ENCODE measurements at places on chromosomes 16 and 17.

- no peak for DNase-seq
Observed at GRCh38 chr16:58030136-58030840, 4.7 kb downstream of the MMP15 start.

DNA sequence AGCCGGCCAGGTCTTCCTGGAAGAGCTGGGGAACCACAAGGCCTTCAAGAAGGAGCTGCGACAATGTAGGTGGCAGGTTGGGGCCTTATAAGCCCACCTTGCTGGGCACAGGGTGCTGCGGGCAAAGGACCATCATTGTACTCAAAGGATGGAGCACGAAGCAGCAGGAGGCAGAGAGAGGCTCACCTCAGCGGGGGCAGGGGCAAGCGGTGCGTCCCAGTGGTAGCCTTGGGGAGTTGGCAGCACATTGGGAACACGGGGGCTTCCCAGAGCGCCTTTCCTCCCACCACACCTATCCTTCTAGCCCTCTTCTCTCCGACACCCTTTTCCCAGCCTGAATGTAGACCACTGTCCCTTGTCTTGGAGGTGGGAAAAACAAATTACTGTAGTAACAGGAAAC, 2.1 kb downstream of the CNP start:
- no peak for DNase-seq

DNA sequence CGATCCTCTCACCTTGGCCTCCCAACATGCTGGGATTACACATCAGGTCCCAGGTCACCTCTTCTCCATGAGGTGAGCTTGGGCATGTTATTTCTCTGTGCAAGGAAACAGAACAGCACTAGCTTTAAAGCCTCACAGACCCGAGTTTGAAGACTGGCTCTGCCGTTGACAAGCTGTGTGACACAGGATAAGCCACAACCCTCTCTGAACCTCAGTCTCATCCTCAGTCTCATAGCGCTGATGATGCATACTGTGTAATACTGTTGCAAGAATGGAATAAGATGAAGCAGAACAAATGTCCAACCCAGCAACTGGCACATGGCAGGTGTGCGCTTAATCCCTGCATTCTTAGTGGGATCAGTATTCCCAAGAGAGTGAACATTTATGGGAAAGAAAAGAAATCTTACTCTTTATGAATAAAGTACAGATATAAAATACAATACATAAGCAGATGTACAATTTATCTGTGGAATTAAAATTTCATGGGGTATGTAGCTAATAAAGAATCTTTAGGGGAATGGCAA, 43.5 kb downstream of the ABAT start:
- DNase-seq = no peak

GRCh38 chr17:65173284-65173793, 36.2 kb downstream of the RGS9 start:
- DNase-seq = no peak

GRCh38 chr17:72715906-72716572, 376.4 kb downstream of the SLC39A11 start:
- DNase-seq = peak; percentile 88

- DNase-seq = no peak
Observed at GRCh38 chr16:2019921-2020831, 591 bp downstream of the NPW start.

DNA sequence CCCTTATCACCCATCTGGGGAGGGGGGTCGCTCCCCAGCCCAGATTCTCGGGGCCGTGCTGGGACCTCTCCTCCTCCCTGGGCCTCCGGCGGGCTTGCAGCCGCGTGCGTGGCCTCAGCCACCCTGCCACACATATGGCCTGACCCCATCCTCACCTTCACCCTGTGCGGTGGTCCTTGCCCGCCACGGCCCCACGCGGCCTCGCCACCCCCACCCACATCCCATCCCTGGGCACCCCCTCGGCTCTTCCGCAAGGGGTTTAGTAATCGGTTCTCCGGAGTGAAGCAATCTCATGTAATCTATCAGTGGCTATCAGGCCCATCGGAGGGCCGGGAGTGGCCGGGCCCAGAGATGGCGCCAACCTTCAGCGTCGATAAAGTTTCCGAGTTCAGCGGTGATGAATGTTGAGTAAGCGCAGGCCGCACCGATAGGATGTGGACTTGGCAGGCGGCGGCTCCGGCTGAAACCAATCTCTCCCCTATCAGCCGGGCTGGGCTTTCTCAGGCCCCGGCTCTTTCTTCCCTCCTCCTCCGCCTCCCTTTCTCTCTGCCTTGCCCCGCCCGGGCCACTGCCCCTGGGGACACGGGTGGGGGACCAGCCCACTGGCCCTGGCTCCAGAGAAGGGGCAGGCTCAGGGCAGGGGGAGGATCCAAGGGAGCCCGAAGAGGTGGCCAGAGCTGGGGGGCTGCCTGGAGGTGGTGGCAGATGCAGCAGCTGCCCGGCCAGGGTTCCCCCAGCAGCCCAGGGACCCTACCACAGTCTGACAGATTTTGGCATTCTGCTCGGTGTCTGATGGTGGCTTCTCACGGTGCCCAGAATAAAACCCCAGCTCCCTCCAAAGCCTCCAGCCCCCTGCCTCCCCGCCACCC, 20.8 kb downstream of the ZFPM1 start:
- no peak for DNase-seq

DNA sequence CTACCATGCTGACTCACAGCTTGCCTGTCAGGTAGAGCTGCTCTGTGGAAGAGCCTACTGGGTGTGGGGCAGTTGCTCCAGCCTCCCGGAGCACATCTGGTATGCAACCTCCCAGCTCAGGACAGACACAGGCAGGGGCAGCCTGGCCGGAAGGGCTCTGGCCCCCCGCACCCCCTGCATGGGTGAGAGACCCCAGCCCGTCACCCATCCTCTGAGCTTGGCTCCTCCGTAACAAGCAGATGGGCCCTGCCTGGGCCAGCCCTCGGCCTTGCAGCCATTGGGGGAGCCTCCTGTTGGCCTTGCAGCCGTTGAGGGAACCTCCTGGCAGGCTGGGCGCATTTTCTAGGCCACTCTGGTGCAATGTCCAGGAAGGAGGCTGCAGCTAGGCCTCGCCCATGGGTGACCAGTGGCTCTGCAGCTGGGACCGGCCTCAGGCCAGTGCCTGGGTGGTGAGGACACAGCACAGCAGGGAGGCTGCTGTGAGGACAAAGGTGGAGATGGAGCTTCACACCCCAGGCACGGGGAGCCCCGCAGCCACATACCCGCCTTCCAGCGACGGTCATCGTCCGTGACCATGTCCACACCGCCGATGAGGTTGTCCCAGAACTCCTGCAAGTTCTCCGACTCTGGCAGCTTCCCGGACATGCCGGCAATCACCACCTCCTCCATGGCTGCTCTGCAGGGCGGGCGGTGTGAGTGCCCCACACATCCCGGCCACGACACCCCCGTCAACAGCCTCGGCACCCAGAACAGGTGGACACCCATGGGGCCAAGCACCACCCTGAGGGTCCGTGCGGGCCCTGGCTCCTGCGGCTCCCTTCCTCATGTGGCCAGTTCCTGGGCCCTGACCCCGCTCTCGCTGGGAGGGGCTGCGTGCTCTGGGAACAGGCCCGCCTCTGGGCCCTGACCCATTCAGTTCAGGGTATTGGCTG, 2.0 kb downstream of the FASN start:
- no peak for DNase-seq

GRCh38 chr17:13638855-13639458, 37.2 kb upstream of the HS3ST3A1 start:
- no peak for DNase-seq

- DNase-seq = no peak
Observed at GRCh38 chr17:70772761-70773160, 603.4 kb downstream of the KCNJ2 start.

- no peak for DNase-seq
Observed at GRCh38 chr17:81251709-81252301, 12.7 kb downstream of the NDUFAF8 start.

- DNase-seq = no peak
Observed at GRCh38 chr16:62585041-62585545, 548.9 kb upstream of the CDH8 start.

DNA sequence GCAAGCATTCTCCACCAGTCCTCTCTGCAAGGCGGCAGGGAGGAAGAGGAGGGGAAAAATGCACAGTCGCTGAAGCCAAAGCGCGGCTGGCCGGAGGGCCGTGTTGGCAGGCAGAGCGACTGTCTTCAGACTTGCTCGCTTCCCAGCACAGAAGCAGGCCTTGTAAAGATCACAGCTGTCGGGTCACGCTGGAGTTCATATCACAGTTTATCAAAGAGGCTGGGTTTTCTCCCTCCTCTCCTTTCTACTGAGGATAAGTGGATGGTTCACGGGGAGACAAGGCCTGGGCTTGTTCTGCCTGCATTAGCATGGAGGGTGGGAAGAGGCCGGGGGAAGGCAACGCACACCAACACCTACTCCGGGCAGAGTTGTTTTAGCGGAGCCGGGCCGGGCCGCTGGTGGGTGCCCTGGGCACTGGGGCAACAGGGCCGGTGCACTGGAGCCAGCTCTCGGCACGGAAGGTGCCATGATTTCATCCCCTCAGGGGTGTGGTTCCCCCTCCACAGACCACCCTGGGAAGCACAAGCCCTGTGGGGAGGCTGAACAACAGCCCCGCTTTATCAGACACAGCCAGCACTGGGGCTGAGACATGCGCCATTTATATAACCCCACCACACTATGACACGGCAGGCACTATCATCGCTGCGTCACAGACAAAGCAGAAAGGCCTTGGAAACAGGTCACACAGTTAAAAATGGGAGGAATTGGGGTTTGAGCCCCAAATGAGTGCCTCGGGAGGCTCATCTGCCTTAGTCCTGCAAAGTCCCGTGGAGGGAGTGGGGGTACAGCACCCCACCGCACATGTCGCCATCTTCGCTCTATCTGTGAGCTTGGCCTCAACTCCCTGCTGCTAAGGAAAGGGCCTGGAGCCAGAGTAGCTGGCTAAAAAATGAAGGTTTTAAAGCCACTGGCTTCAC, 40.3 kb upstream of the MTSS2 start:
- DNase-seq = no peak

- DNase-seq = no peak
Observed at GRCh38 chr17:82311971-82312370, 5.4 kb downstream of the CD7 start.

DNA sequence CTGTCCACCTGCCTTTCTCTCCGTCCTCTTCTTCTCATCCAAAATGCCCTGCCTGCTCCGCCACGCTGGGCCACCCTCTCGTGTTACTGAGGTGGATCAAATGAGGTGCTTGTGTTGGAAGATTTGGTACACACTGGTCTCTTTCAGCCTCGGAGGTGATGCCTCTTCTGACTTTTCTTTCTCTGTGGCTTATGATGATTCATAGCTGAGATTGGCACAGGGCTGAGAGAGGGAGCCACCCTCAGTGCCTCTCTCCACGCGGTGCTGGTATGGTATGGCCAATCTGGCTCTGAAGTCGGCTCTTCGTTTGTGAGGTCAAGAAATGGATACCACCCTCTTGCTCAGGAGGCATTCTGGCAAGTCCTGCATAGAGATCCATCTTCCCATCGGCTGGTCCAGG, 82.4 kb downstream of the PLCG2 start:
- DNase-seq = no peak

DNA sequence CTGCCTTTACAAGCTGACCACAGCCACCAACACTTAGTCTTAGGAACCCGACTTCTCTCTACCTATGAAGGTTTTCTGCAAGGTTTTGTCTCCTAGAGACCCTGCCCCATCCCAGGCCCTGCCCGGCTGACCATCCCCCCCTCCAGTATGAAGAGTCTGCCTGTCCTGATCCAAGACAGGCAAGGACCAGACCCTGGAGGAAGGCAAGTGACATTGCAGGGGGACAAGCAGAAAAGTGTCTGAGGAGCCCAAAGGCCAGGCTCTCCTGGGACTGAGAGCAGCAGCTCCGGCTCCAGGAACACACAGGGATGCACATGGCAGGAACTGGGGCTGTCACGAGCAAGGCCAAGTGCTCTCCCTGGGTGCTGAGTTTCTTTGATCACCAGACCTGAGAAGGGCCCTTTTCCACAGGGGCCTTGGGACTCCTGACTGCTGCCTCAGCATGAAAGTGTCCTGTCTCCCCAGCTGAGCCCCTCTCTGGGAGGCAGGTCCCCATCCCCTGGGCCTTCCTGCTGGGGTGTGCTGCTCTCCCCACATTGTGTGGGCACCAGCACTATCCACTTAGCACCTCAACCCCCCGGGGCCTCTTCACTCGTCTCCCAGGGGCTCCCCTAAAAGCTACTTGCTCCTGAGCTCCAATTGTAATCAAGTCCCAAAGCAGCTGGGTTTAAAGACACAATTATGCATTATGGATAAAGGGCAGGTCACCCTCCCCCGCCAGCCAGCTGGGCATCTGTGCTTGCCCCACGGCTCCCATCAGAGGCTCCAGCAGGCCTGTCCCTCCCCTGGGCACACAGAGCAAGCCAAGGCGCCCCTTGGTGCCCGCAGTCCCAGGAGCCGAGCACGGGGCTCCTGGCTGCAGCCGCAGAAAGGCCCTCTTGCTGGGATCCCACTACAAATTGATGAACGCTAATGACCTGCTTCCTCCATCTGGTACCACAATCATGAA, 11.6 kb upstream of the CACNG4 start:
- no peak for DNase-seq

DNA sequence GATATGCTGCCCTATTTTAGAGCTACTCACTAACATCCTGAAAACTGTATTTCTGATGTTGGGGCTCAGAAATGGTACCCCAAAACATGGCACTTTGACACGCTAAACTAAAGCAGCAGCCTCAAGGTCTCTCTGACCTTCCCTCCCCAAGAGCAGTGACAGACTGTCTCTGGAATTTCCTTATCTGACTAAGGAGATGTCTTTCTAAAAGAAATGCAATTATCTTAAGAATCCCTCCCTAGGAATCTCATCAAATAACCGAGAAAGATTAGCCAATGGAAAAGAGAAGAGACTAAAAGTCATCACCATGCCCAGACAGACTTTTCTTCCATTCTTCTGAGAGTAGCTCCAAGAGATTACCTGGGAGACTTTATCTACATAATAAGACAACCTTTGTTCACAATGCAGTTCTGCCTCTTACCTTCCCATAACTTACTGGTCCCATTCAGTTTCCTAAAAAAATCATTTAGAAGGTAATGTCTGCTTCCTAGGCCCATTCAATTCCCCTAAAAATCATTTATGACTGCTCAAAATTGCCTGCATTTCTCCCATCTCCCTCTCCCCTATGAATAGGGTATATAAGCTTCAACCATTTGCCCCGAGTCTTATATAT, 123.9 kb downstream of the CPPED1 start:
- DNase-seq = no peak

GRCh38 chr16:51641191-51641765, 490.2 kb upstream of the SALL1 start:
- DNase-seq = no peak

DNA sequence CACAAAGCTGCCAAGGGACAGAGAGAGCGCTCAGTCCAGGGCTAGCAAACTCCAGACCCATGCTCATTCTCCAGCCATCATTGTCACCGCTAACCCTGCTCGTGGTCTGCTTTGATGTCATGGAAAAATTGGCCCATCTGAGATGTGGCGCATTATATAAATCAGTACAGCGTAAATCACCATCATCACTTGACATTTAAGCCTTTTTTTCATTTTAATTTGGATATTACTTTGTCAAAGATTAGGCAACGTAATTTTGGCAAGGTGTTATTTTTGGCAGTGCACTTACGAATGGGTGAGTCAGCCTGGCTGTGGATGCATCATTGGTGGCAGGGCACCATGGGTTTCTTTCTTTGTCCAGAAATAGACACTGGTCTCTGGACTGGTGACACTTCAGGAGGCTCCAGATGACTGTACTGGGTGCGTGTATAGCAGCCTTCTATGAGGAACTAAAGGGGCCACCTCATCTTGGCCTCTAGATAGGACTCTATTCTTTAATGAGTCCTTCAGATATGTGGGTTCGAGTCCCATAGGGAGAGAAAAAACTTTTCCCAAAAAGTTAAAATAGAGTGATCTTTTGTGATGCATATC, 166.3 kb downstream of the MSI2 start:
- peak; percentile 48 for DNase-seq

All from GM03348 (cell line).